ENCODE measurements at places on chromosomes 3 and 15.

DNA sequence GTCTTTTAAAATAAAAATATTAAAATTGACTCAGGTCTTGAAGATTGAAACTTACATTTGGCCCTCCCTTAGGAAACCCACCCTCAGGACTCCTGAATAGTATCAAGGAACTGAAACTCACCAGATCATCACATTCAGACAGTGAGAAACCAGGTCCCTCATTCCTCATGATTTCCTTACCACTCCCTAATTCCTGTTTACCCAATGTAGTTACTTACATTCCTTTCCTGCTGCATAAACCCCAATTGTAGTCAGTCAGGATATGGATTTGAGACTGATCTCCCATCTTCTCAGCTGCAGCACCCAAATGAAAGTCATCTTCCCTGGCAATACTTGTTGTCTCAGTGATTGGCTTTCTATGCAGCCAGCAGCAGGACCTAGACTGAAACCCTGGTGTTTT is 8.6 kb downstream of the ATP13A4 start:
- DNase-seq: no peak

GRCh38 chr3:127035677-127036076 is 52.8 kb downstream of the PLXNA1 start:
- DNase-seq: no peak

DNA sequence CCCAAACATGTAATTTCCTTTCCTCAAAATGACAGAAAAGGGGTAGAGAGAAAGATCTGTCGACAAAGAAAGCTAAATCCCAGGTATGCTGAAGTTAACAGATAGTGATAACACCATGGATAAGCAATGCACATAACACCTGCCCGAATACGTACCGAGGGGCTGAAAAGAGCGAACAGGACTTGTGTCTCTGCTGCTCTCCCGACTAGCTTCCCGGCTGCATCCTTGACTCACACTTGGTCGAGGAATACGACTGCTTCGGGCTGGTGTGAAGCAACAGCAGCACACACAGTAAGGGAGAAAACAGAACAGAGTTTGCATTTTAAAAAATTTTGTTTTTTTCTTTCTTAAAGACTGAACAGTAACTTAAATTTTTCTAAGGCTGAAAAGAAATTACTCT is 136.4 kb downstream of the CLASP2 start:
- no peak for DNase-seq

DNA sequence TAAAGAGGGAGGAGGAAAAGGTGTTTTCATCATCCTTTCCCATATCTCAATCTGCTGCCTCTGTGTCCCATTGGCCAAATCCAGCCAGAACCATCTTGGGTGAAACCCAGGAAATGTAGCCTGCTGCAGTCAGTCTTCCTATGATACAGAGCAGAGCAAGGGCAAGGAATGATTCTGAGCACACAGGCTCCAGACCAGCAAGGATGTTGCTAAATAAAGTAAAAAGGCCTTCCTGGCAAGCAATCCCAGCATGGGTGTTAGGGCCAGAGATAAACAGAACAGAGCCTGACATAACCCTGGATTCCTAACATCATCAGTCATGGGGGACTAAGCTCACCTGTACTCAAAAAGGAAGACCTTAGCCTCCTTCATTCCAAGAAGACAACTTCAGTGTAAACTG is 90.7 kb upstream of the AGTR1 start:
- DNase-seq: no peak

GRCh38 chr15:86115145-86115801 is 35.6 kb downstream of the AGBL1 start:
- DNase-seq: no peak

DNA sequence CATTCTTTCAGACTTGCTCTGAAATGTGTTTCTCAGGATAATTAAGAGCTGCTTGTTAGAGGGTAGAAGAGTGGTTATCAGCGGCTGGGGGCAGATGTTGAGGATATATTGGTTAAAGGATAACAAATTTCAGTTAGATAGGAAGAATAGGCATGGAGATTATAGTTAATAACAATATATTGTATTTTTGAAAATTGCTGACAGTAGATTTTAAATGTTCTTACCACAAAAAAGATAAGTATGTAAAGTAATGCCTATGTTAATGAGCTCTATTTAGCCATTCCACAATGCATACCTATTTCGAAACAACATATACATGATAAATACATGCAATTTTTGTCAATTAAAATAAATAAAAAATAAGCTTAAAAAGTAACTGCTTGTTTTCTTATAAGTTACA is 123.3 kb downstream of the SERPINI1 start:
- no peak for DNase-seq

- DNase-seq: no peak
Measured at GRCh38 chr3:123782488-123782887, 101.6 kb downstream of the MYLK start.

DNA sequence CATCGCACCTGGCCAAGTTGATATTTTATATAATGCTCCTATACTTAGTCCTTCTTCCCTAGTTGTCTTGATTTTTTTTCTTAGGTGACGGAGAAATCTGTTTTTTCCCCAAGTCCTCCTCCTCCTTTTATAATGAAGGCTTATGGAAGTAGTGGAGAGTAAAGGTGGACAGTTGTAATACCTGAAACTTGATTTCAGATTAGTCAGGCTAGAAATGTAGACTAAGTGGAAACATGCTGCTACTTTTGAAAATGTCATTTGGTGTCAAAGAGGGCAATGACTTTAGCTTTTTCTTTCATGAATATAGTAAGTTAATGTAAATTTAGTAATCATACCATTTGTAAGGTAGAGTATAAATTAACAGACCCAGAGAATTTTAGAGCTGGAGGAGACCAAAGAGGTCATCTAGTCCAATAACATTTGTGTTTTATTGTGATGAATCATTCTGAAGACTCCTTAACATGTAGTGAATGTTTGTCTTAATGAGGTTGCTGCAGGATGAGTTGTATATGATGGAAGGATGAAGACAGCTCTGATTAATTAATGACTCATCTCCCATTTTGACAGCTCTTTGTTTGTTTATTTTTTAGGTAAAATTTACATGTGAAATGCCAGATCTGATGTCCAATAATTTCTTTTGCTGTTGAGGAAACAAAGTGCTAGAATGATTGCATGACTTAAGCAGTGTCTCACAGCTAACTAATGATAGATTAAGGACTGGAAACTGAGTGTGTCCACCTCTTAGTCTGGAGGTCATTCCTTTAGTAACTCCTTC is 8.7 kb downstream of the CTDSPL2 start:
- DNase-seq: no peak

DNA sequence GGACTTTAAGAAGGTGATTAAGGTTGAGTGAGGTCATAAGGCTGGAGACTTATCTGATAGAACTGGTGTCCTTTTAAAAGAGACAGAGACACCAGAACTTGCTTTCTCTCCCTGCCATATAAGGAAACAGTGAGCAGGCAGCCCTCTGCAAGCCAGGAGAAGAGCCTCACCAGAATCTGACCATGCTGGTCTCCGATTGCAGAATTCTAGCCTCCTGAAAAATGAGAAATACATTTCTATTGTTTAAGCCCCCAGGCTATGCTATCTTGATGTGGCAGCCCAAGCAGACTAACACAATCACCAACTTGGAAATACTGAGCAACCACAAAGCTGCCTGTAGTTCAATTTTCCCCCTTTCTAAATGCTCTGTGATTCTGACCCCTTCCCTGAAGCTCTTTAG is 161.4 kb upstream of the RARB start:
- DNase-seq: no peak
